Cerebellar nuclear complex (tissue), 1 donor: ENCODE measurements at places on chromosomes 16 and 17.

- DNase-seq: no peak
Measured at GRCh38 chr17:7703584-7704479, 1.2 kb upstream of the EFNB3 start.

DNA sequence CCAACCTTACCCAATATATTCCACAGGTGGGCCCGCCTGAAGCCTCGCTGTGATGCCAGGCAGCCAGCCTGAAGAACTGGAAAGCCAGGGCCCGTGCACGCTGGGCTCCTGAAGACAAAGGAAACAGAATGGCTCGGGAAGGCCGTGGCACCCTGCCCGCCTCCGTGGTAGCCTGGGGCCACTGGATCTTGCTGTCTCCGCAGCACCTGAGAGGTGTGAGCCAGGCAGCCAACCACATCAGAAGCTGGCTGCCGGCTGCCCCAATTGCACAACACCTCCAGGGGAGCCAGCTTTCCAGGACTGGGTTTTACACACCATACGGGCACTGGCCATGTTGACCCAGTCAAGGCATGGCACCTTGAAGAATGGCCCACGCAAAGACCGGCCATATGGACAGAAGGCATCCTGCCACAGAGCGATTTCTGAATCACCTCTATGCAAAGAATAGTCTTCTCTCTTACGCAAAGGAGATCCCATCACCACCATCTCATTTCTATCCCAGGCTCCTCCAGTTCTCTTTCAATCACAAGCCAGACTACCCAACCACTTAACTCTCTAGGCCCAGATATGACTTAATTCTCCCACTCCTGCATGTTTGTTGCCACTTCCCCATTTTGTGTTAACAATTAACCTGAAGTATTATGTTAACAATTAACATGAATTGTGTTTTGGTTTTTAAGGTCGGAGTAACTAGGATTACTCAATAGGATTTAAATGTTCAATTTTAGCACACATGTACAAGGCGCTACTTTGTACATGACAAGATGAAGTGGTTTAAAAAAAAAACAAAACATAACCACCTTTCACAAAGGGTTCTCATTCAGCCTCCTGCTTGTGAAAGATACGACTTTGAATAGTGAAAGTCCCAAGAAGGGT, 32.1 kb downstream of the ZFHX3 start:
- no peak for DNase-seq

DNA sequence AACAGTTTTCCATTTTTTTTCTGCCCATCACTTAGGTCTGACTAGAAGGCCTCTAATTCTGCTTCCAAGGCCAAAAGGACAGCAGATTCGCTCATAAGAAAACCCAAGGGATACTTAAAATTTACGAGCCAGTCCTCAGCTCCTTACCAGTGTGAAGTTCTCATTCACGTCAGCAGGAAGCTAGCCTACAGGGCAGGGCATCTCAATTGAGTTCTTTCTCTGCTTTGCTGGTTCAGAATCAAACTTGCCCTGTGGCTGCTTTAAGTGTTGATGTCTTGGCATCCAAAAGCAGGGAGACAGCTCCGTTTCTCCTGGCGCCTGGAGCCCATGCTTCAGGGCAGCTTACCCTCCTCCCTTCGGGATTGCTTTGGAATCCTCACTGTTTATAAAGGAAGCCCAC, 136.0 kb downstream of the ANKFN1 start:
- DNase-seq: no peak

DNA sequence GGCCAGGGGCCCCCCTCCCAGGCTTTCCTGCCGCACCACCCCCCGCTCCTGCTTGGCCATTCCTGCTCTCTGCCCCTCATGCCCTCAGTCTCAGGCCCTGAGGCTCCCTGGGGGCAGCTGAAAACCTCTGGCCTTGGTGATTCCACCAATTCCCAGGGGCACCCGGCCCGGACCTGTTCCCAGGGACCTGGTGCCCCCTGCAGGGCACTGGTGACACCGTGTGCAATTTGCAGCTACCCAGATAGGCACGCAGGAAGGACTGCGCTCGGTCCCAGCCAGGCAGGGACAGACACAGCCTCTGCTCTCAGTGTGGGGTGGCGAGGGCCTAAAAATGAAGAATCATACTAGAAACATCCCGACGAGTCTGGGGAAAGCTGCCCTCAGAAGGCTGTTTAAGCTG, 13.4 kb downstream of the WFDC1 start:
- no peak for DNase-seq
